ENCODE measurements at places on chromosomes 5 and 9.

DNA sequence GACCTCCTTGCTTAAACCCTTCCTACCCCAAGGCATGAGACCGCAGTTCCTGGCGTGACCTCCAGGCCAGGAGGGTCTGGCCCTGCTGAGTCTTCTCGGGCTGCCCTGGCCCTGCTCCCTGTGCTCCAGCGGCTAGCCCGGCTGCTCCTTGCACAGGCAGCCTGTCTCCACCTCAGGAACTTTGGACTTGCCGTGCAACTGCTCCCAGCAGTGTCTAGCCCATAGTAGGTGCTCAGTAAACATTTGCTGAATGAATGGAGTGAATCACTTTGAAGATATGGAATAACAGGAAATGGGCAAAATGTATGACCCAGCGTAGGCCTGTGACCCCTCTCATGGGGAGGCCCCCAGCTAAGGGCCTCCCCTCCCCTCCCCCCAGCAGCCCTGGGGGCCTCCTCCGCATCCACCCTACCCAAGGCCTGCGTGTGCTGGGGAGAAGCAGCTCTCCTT lies 127.1 kb downstream of the ZNF354C start:
- DNase-seq: no peak

DNA sequence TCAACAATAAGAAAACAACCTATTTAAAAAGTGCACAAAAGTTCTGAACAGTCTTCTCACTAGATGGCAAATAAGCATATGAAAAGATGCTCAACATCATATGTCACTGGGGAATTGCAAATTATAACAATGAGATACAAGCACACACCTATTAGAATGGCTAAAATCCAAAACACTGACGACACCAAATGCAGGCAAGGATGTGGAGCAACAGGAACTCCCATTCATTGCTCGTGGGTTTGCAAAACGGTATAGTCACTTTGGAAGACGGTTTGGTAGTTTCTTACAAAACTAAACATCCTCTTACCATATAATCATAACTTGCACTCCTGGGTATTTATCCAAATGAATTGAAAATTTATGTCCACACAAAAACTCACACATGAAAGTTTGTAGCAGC lies 100.9 kb upstream of the TBC1D2 start:
- no peak for DNase-seq

DNA sequence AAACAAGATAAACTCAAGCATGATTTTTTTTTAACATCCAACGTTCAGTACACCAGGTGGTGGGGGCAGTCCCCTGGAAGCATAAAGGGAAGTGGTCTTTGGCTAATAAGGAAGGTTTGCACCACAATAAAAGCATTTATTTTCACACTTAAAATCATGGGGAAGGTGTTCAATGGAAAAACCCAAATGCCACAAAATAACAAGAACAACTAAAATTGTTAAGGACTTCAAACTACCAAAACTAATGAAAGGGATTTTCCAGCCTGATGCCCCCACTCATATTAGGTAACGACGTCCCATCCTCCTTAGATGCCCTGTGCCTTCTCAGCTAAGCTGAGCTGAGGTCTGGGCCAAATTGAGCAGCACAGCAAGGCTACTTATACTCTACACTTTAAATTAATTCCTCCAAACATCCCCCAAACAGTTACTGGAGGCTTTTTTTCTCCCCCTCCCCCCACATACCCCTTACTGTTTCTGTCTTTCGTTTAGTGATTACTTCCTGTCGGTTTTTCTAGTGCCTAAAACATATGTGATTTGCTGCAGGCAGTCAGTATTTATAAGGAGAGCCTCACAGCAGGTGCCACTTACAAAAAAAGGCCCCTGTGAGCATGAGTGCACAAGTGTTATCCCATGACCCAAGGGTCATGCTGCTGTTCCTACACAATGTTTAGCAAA lies 259.7 kb upstream of the ZNF608 start:
- no peak for DNase-seq

DNA sequence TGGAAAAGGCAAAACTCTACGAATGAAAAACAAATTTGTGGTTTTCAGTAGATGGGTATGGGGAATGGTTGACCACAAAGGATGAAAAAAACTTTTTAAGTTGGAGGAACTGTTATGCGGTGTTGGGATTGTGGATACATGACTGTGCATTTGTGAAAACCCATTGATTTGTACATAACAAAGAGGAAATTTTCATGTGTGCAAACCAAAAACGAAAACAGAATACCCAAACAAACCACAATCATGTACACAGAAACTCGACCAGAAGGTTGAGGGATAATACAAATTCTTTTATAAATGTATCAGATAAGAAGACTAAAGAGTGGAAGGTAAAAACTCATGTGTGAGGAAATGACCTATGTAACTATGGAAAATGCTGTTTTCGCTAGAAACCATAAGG lies 1012.4 kb downstream of the CDH18 start:
- DNase-seq: no peak

DNA sequence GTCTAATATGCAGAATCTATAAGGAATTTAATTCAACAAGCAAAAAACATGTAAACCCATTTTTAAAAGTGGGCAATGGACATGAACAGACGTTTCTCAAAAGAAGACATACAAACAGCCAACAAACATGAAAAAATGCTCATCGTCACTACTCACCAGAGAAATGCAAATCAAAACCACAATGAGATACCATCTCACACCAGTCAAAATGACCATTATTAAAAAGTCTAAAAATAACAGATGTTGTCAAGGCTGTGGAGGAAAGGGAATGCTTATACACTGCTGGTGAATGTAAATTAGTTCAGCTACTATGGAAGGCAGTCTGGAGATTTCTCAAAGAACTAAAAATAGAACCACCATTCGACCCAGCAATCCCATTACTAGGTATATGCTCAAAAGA lies 3.1 kb upstream of the KLHL3 start:
- DNase-seq: no peak

- no peak for DNase-seq
Observed at GRCh38 chr5:36374266-36374862, 72.7 kb upstream of the RANBP3L start.

DNA sequence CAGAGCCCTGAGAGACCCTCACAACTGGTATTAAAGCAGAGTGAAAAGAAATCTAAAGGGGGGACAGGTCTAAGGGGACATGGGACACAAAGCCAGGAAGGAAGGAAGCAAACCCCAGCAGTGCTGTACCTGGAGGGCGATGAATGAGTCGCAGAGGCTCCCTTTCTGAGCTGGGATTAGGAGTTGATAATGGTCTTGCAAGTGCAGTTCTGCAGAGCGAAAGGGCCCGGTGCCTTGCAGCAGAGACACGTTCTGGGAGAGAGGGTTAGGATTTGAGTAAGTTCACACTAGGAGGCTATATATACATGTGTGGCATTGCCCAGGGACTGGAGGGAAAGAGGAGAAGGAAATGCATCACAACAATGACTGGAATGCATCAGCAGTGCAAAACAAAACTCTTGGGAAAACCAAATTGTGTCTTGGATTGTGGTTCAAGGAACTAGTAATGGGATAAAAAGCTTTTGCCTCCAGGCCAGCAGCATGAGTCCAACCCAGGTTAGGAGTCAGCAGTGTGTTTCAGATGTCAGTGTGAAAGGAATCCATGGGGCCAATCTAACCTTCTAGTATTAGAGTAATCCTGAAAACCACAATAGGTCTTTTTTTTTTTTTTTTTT lies 38.8 kb upstream of the LIFR start:
- DNase-seq: no peak

GRCh38 chr5:15385037-15385436 lies 114.9 kb upstream of the FBXL7 start:
- no peak for DNase-seq

DNA sequence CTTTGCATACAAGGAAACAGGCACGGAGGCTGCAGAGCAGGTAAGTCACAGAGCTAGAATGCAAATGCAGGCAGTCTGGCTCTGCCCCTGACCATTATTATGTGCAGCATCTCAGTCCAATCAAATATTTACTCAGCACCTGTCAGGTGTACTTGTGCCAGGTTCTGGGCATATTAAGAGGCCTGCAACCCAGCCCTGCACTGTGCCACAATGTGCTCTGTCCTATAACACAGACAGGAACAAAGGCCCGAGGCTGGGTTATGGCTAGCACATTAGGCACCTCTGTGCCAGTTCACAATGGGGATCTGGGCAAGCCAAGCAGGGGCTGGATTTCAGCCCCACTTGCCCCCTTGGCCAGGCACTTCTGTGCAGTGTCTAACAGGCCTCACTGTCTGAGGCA lies 14.0 kb downstream of the ARL15 start:
- DNase-seq: no peak

DNA sequence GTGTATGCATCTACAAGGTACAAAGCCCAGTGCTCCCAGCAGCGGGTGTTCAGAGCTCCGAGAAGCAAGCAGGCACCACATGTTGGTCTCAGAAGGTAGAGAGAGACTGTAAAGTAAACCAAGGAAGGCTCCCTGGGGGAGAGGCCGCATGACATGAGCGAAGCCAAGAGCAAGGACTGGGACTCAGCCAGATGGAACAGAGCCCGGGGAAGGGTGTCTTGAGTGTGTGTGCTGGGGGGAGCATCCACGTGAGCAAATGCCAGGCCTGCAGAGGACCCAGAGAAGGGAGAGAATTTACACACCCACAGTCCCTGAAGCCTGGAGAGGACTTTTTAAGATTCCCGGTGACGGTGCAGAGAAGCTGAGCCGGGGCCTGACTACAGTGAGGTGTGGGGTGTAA lies 15.2 kb upstream of the KCNIP1 start:
- DNase-seq: no peak

DNA sequence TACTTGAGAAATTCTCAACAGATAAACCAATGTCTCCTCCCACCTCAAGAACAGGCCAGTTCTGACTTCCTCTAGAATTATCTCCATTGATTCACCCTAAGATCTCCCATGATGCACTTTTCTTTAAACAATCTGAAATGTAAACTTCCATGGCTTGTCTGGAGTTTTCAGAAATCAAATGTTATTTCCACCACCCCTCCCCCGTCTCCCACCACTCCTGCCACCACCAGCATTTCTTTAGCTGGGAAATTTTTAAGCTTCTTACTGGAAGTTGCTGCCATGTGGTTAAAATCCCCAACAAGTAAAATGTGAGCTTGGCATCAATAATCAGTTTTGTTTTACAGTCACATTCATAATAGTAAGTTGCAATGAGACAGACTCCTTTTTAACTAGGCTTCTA lies 32.8 kb upstream of the BASP1 start:
- DNase-seq: no peak

DNA sequence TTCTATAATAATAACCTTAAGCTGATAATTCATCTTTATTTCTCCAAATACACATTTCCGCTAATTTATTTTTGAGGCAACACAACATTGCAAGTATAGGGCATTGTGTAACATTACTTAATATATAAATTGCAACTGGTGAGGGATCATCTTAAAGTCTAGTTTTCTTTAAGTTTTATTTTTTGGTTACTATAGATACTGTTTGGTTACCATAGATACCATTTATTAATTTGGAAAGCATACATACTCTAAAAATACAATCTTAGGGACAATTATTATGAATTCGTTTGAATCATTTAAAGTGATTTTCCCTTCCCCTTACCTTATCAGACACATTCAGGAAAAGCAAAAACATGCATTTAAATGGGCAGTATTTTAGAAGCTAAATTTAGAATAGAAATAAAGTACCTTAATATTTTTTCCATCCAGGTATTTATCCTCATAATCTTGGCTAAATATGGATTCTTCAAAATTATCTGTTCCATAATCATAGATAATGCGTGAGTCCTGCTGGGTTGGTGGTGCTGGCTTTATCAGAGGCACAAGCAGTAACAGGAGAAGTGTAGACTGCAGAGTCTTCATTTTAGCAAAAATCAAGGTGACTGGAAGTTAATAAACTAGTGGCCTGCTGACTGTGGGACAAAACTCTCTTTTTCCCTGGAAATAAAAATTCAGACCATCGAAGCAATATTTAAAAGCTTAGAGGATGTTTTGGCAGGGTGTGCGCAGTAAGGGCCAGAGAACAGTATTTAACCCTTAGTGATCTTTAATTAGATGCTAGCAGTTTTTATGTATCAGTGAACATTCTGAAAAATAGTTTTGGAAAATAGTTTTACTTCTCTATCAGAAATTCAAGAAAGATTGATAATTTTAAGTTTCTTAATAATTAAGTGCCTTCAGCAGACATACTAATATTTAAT lies 1.3 kb downstream of the OGN start:
- no peak for DNase-seq

GRCh38 chr5:77893225-77893860 lies 117.2 kb upstream of the TBCA start:
- no peak for DNase-seq

DNA sequence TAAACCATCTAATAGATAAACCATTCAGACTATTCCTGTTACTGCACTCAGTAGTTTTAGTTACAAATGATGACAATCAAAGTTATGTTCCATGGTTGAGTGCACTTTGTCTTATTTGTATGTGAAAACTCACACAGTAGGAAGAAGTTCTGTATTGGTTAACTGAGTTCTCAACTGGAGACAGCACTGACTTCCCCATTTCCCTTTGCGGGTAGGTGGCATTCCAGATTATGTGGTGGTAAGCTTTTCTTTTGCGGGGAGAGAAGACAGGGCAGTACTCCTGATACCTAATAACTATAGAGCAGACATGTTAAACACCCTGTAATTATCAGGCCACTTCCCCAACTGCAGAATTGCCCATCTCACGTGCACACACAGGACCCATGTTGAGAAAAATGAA lies 24.4 kb downstream of the TARS1 start:
- no peak for DNase-seq

GRCh38 chr5:59956130-59956783 lies 62.7 kb upstream of the PDE4D start:
- no peak for DNase-seq

DNA sequence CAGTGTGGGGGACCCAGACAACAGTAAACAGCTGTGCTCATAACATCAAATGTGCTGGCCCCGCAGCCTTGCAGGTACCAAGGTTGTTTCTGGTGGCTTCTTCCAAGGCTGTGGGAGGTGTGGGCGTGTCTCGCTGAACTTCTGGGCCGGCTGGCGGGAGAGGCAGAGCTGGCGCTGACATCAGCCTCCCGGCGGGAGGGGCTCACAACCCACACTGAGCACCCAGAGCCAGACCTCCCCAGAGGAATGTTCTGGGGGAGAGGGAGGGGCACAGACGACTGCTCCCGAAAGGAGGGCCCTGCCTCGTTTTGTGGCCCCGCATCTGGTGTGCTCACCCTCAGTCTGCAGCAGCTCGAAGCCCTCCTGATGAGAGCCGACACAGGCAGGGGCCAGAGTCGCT lies 6.9 kb upstream of the SLC12A7 start:
- DNase-seq: no peak

GRCh38 chr5:39941416-39941815 lies 516.6 kb upstream of the DAB2 start:
- DNase-seq: no peak

GRCh38 chr5:156920861-156921431 lies 42.1 kb downstream of the TIMD4 start:
- DNase-seq: no peak

GRCh38 chr9:35687306-35687705 lies 2.4 kb downstream of the TPM2 start:
- no peak for DNase-seq

GRCh38 chr5:146825033-146825432 lies 53.5 kb downstream of the PPP2R2B start:
- DNase-seq: no peak

DNA sequence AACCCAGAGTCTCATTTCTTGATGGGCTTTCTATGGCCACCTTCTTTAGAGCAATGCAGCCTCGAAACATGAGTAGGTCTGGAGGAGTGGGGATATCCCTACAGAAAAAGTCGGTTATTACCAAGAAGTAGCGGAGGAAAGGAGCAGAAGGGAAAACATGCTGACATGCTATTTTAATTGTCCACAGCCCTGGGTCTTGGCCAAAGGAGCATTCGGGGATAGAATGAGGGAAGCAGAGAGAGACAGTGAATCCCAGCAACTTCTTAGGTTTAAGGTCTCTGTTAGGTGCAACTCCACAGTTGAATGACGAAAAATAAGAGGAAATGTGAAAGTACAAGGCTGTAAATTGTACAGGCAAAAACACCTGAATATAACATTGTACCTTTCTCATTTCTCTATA lies 506.7 kb upstream of the CDH18 start:
- DNase-seq: no peak
